ENCODE measurements at places on chromosomes 5 and 9. TPM values are rescaled to one million over a fixed set of nuclear protein-coding genes. Genes with fewer than 3 reads are reported as not detected.

GRCh38 chr5:179132586-179133355 is 72.6 kb downstream of the ZNF354C start:
- DNase-seq, result no peak

GRCh38 chr9:125407432-125407973 is 145.9 kb downstream of the GAPVD1 start:
- no peak for DNase-seq

FOXD4 gene
- 0.31 TPM for total RNA-seq

DNA sequence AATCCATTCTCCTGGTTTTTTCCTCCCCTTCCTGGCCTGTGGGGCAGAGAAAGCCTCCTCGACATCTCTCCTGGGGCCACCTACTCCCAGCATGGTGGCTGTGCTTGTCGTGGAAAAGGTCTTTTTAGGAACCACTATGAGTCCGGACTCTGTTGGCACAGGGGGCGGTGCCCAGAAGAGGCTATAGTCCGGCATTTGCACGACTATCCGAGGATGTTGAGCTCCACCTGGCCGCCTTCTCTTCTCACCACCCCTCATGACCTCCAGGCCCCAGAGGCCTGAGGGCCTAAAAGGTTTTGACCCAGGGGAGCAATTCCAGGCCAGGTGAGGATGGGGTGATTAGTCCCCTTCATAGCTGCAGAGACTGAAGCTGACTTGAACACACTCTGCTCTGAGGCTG is 14.1 kb downstream of the CSF2 start:
- DNase-seq, result no peak

- DNase-seq, result no peak
Measured at GRCh38 chr5:143582869-143583268, 179.4 kb upstream of the NR3C1 start.

HAVCR2 gene
- total RNA-seq, result 0.49 TPM

DNA sequence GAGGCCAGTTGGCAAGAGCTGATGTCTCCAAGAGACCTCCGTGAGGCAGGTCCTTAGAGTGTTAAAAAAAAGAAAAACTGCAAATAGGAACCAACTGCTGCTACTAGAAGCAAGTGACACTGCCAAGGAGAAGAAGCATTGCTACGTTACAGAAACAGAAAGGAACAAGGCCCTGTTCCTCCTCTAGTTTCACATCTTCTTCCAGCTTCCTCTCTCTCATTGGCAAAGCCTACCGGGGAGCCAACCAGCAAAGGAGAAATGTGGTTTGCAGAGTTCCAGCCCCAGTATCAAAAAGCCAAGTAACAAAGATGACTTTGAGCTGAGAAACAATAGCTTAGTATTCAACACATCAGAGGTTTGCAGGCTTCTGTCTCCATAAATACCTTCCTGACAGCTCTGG is 145.9 kb downstream of the PRELID2 start:
- DNase-seq, result no peak

DNA sequence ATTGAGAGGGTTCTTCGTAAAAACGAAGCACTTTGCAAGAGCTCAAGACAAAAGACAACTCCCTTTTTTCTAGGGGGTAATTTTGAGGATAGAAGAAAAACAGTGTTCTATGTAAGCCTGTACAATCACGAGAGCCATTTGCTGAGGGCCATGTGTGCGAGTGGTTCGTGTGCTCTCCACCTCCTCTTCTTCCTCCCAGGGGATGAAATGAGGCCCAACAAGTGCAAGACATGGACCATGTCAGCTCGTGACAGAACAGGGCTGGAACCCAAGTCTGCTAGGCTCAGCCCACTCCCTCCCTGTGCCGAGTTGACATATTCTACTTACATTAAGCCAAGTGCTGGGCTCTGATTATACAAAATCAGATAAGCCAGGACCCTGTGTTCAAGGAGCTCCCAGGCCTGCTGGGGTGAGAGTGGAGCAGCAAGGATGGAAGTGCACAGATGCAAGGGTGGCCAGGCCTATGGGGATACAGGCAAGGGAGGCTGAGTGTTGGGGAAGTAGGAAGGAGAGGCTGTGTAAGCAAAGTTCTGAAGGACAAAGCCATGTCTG is 97.9 kb upstream of the MSX2 start:
- no peak for DNase-seq

ABLIM3 gene
- total RNA-seq, result 2.2 TPM

DDX4 gene
- not detected for total RNA-seq

- no peak for DNase-seq
Measured at GRCh38 chr9:84928419-84928818, 258.9 kb downstream of the NTRK2 start.

GRCh38 chr5:139731281-139731680 is 64.3 kb upstream of the PSD2 start:
- no peak for DNase-seq

- DNase-seq, result no peak
Measured at GRCh38 chr9:114503522-114504340, 1.5 kb downstream of the WHRN start.

GRCh38 chr9:114897196-114897595 is 33.2 kb downstream of the TNFSF8 start:
- DNase-seq, result no peak

FXN gene
- total RNA-seq, result 26.1 TPM

EPB41L4A gene
- total RNA-seq, result 6.0 TPM

DNA sequence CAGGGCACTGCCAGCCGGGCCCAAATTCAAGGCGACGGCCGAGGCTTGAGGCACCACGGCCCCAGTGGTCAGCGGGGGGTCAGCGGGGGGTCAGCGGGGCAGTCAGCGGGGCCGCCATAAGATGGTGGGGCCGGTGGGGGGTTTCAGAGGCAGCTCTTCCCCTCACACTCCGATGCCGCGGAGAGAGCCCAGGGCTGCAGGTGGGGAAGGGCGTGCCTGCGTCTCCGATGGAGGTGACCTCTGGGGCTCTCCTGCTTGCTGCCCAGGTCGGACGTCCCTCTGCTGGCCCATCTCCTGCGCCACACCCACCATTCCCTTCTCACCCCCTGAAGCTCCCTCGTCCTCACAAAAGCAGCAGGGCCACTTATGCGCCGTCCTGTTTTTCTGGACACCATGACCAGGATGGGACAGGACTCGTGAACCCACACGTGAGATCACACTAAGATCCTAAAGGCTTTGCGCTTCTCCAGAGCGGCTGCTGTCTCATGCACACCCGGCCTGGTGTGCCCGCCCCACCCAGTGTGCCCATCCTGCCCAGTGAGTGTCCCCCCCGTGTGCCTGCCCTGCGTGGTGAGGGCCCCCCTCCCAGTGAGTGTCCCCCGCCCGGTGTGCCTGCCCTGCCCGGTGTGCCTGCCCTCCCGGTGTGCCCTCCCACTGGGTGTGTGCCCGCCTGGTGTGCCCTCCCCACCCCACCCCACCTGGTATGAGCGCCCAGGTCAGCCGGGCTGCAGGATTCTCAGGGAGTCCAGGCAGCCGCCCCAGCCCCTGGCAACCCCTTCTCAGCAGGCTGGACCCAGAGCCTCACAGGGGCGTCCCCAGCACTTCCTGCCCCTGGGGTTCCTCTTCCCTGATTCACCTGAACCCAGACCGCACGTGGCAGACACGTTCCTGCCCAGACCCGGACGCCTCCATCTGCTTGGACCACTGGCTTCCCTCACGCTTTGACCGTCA is 48.7 kb upstream of the NKD2 start:
- no peak for DNase-seq

DNA sequence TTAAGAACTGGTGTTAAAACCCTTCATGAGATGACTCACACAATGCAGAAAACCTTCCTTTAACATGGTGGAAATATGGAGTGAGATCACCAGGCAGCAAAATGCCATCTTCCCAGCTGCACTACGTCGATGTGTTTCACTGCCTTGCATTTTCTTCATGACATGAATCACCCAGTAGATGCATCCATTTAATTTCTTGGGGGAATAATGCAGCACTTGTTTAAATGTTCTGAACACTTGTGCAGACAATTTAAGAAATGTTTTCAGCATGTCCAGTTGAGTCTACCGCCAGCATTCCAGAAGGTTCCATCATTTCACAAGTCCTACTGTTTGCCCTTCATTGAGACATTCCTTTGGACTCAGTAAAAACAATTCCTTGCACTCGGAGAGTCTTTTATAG is 81.6 kb downstream of the ADAMTS16 start:
- no peak for DNase-seq

GRCh38 chr5:53053364-53053763 is 56.2 kb downstream of the MOCS2 start:
- no peak for DNase-seq

- no peak for DNase-seq
Measured at GRCh38 chr5:103371046-103371607, 112.6 kb downstream of the MACIR start.

LHX3 gene
- not detected for total RNA-seq

GARIN3 gene
- total RNA-seq, result not detected

ZNF782 gene
- 6.7 TPM for total RNA-seq

MSANTD3 gene
- 34.5 TPM for total RNA-seq

IL33 gene
- total RNA-seq, result not detected

DNA sequence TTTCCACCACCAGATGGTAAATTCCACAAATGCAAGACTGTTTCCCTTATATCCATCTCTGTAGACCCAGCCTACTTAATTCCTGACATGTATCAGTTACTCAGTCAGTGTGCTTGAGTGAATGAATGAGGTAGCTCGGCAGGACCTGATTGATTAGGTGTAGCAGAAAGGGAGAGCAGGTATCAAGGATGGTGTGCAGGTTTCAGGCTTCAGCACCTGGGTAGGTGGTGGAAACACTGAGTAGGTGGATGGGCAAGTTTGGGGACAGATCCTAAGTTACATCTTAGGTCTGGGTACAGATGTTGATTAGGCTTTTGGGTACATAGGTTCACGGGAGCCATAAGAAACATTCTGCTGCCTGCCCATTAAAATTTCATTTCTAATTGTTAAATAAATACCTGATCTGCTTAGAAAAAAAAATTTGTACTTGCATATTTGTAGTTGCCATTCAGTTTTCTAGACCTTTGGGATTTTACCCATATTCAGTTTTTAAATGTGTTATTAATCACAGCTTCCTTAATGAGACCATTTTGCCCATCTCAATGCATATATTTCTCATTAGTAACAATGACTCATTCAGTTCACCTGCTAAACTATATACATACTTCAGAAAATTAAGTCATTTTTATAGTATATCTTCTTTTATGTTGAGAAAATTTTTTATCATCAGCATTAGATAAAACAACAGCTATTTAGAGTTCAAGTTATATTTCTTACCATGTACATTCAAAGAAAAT is 111.8 kb downstream of the INIP start:
- no peak for DNase-seq

GRCh38 chr5:1951165-1951816 is 68.6 kb upstream of the IRX4 start:
- no peak for DNase-seq

DNA sequence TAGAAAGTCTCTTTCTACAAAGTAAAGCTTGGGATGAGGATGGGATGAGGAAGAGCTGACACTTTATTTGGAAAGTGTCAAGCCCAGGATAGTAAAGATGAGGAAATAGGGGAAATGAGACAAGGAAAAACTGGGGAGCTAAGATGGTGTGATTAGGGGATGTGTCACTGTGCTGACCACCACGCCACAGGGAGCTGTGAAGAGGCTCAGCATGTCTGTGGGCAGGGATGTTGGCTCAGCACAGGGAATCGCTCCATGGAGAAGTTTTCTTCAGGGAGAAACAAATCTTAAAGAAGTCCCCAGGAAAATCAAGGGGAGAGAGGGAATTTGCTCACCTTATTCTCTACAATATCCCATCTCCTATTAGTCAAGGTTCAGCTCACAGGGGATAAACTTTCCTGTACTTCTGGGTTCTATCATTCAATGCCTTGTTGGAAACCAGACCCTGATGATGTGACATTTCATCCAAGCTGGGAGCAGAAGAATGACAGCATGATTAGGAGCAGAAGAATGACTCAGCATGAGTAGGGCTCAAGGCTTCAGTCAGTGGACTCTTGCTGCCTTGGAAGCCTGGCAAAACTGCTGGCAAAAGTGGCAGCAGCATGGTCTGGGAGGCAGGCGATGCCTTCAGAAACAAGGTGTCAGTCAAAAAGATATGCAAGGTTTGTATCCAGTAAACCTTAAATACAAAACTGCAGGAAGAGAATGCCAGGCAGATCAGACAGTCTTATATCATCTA is 4.9 kb downstream of the HSPB3 start:
- no peak for DNase-seq

KLHL3 gene
- total RNA-seq, result 11.7 TPM

DNA sequence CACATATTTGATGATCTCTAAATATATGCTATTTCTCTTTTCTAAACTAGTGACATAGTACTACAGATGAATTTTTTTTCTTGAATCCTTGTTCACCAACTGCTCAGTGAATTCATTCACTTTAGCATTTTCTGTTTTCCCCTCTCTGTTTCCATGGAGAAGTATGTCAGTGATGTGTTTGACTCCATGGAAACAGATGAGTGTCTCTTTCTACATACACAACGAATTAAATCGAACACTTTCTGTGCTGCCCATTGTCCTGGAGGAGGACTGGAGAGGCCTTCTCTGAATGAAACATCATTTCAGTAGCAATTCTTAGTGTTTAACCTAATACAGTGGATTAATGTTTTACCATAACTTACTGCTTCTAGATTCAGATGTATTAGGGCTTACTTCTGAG is 9.5 kb downstream of the INVS start:
- no peak for DNase-seq

DNA sequence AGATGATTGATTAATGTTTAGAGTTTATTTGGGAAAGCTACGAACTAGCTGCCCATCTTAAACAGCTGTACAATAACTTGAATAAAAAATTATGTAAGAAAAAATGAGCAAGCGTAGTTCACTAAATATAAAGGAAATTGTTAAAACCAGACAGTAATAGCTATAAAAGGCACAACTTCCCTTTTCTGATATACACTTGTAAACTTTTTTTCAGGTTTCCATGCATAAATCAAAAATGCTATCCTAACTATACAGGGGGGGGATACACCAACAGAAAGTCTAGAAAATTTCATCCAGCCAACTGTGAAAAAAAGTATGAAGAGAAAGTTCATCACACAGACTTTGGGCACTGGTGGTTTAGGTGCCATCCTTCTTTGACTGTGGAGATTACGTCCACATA is 122.3 kb downstream of the NR3C1 start:
- no peak for DNase-seq

C9orf152 gene
- not detected for total RNA-seq

GRCh38 chr5:9089893-9090292 is 456.0 kb downstream of the SEMA5A start:
- no peak for DNase-seq

FGF1 gene
- total RNA-seq, result 0.21 TPM

GRCh38 chr5:37071487-37071886 is 177.7 kb downstream of the CPLANE1 start:
- no peak for DNase-seq

FIBCD1 gene
- total RNA-seq, result 15.5 TPM

RUSC2 gene
- 5.6 TPM for total RNA-seq

All from GM23338 (cell line).